ENCODE measurements at places on chromosomes 4 and X.

GRCh38 chr4:47698837-47699236 is 139.0 kb downstream of the CORIN start:
- no peak for DNase-seq

GRCh38 chr4:73895201-73896175 is 26.3 kb downstream of the CXCL1 start:
- no peak for DNase-seq

DNA sequence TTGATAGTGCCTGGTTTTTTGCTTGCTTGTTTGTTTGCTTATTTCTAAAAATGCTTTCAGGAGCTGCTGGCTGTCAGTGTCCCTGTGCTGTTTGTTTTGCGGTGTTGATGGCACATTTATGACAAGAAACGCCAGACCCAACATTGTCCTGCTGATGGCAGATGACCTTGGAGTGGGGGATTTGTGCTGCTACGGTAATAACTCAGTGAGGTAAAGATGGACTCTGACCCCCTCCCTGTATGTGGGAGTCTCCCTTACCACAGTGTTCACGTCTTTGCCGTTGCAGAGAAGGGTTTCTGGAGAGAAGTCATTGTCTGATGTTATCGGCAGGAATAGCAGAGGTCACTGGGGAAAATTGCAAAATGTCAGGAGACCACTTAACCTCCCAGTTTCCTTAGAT is at the start of gene ARSH:
Gene ARSH (plus strand): TSS at position 52 of the 400 bp plus-strand sequence. CDS start 67 bp downstream, at position 119.
- DNase-seq: no peak

GRCh38 chr4:138542191-138542776 is 300.1 kb upstream of the SLC7A11 start:
- no peak for DNase-seq

DNA sequence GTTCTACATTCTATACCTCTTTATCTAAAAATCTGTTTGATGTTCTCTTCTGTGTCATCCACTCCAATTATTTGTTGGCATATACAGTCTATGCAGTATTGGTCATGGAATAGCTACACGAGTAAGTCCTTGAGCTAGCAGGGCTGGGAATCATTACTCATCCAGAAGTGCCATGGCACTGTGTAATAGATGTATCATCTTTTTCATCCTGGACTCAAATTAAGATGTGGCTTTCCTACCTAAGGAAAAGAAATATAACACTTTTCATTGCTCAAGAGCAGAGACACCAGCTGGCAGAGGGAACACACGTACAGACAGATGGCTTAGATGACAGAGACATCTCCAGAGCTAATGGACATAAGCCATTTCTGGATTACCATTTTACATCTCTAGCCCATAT is 159.8 kb downstream of the FAM13A start:
- DNase-seq: no peak

- DNase-seq: no peak
Observed at GRCh38 chr4:105712766-105713165, 4.2 kb downstream of the GSTCD start.

DNA sequence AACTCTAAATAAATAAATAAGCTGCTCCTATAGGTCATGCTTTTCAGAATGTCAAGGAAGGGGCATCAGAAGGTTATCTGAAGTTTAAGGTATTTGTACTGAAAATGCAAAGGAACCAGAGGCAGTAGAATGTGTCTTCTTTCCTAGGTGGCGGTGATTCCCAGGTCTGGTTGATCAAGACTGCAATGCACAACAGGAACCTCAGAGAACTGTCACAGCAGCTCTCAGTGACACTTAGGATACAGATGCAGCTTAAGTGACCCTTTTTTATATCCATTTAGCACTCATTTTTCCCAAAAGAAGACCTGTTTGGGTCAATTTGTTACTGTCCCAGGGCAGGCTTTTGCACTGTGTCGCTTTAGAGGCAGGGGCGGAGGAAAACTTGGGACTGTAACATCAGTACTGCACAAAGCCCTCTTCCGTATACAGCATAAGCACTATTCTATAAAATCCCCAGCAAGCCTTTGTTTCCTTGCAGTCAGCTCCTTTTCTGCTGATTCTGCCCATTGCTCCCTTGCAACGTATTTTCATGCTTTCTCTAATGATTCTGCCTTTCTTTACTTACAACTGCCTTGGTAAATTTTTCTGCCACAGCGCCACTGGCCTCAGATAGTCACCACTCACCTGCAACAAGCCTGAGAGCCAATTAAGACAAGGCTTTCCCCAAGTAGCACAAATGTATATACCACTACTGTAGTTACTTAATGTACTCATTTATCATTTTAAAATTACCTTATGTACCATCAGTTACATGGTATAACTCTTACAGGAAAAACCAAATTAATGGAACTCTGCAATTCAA is 1.5 kb upstream of the MND1 start:
- DNase-seq: no peak

DNA sequence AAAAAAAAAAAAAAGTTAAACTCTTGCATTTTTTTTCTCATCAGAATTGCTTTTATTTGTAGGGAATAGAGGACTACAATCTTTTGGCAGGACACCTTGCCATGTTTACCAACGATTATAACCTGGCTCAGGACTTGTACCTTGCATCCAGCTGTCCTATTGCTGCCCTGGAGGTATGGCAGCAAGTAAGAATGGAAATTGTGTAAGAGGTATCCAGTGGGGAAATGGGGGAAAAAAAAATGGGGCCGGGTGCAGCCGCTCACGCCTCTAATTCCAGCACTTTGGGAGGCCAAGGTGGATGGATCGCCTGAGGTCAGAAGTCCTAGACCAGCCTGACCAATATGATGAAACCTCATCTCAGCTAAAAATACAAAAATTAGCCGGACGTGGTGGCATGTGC is 49.8 kb downstream of the WDR19 start:
- no peak for DNase-seq

DNA sequence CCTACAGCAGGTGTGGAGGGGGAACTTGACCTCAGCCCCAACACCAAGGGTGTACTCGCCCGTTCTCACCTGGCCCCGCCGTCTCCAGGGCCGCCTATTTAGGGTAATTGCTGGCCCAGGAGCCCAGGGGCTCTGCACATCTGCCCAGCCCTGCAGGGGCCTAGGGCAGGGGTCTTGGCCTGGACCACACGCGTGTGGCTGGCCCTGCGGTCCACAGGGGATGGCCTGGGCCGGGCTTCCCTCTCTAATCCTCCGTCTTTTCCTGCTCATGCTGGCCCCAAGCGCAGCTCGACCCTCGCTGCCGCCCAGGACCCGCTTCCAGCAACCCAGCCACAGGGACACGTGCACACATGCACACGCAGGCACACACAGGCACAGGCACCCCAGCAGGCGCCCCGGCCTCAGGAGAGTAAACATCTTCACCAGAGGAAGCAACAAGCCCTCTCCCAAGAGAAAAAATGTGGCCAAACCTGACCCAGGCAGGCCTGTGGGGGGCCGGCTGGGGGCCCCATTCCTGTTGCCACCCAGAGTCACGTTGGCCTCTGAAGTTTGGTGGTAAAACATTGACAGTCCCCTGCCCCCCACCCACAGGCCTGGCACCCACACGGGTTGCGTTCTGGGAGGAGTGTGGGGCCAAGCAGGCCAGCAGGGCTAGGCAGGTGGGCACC is 24.6 kb upstream of the FGFR3 start:
- no peak for DNase-seq

DNA sequence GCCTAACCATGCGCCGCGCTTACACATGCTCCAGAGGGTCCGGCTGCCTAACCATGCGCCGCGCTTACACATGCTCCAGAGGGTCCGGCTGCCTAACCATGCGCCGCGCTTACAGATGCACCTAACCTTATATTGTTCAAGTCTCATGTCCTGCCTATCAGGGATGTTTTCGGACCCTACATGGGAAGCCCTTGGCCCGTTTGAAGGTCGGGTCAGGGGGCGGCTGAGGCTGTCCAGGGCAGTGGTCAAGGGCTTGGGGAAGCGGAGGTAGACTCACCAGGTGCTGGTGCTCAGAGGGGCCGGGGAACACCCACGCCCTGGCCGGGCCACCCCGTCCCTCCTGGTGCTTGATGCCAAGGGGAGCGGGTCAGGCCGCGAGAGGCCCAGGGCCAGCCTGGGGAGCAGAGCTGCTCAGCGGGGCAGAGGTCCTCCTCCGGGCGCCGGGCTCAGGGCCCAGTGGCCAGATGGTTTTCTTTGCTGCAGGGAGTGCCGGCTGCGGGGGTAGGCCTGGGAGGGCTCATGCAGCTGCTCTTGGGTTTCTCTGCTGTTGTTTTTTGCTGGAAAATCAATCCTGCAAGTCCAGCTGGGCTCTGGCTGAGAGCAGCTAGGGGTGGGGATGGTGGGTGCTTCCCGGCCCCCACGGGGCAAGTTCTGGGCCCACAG is 35.4 kb upstream of the SPON2 start:
- DNase-seq: no peak

DNA sequence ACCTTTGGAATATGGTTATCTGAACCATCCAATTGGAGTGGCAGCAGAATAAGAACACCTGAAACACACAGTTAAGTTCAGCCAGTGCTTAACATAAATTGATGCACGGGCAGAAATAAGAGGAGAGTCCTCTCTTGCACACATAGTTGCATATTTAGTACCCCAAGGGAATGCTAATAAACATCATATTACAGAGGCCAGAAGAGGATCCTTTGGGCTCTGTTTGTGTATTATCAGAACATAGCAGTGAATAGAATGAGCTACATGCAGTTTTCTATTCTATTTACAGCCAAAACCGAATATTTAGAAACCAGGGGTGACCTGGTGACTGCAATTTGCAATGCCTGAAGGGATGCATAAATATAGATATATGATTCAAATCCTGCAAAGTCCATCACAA is 300.8 kb upstream of the GALNT7 start:
- DNase-seq: no peak

DNA sequence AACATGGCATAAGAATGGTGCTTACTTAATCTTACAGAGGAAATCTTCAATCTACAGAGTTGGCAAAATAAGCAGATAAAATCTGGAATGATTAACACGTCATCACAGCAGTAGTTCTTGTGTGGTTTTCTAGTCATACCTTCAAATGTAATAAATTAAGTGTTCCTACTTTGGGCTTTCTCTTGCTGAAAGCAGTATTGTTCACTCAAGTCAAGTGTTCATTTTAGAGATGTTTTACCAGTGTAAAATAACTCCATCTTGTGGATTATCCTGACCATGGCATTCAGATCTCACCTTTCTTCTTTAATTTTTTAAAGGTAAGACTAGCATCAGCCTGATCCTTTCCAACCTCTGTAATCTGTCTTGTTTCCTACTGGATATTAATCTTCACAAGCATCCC is 72.9 kb downstream of the ADAMTS3 start:
- no peak for DNase-seq

Measured in CD4-positive, alpha-beta T cell (primary cell).